ENCODE measurements at places on chromosomes 11 and 22.

- DNase-seq = no peak
Observed at GRCh38 chr22:44394246-44395117, 81.7 kb upstream of the SHISAL1 start.

DNA sequence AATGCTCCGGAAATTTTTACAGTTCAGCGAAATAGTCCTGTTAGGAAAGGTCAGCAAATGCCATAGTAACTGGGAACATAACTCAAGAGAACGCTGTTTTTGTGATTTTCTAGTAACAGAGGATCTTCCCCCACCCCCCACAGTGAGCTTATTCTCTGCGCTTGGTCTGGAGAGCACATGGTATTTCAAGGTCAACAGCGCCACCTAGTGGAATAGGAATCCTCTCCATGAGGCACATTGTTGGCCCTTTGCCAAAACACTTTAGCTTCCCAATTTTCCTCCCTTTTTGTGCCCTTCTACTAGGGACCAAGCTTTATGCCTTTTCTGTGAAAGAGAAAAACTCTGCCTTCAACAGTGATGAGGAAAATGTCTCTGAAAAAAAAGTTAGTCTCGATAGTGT lies 13.2 kb upstream of the OR4C12 start:
- DNase-seq = peak; percentile 43

DNA sequence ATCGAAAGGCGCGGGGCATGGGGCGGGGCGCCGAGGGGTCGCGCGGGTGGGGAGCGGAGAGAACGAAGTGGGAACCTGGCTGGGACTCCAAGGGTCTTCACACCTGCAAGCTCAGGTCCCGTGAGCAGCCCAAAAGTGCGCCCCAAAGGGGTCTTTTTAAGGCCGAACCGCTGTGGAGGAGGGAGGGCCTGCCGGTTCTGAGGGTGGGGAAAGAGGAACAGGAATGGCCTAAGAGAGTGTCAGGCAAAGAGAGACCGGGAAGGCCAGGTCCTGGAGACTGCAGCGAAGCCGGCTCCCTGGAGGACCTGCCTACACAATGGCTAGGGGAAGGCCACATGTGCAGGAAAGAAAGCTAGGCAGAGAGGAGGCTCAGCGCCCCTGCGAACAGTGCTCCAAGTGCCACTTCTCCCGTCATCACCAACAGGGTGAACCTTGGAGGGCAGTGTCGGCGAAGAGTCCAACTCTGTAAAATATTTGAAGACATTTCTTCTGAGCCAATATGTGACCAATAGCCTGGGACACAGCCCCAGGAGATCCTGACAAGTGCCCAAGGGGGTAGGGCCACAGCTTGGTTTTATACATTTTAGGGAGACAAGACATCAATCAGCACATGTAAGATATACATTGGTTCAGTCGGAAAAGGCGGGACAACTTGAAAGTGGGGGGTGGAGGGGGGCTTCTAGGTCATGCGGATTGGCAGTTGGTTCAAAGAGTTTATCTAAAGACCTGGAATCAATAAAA lies 710 bp upstream of the DGCR2 start:
- no peak for DNase-seq

DNA sequence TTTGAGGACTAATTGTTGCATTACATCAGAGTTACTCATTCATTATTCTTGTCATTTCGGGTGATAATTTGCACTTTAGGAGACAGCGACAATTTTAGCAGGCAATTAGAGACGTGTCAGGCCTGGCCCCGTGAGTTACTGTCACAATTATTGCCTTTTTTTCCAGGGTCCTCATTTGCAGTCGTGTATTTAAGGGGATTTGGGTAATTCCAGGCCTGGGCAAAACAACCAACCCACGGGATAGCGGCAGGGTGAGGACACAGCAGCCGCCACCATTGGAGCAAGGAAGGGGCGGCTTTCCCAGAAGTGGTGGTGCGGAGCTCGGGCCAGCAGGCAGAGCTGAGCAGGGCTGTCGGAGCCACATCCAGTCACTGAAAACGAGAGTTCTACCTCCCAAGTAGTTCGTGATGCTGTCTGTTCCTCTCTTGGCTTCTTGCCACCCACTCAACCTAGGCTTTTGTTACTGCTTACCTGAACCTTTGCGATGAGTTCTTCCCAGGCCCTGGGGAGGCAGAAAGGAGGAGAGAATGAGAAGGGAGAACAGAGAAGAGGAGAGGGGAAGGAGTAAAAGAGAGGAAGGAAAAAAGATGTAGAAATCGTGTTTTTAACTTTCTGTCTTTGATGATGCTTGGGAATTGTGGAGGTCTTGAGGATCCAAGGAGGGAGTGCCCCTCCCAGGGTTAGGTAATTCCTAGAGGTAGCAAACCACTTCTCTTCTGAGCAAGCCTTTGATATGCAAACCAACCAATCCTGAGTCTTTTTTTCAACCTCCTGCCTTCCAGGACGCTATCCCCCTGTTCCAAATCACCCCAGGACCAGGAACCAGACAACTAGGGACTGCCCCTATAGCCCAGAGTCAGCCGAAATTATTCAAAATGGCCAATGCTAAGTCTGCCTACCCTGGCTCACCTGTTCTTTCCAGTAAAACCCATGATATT lies 236.1 kb downstream of the MIAT start:
- DNase-seq = no peak

GRCh38 chr22:44026630-44027511 lies 2.8 kb downstream of the PARVB start:
- DNase-seq = no peak

All from HFFc6 (cell line).